ENCODE measurements at places on chromosomes 7 and 10.

GRCh38 chr7:140673774-140674155, 1.0 kb downstream of the ADCK2 start:
- DNase-seq = no peak

- DNase-seq = no peak
Observed at GRCh38 chr7:22586786-22587140, 86.8 kb upstream of the STEAP1B start.

DNA sequence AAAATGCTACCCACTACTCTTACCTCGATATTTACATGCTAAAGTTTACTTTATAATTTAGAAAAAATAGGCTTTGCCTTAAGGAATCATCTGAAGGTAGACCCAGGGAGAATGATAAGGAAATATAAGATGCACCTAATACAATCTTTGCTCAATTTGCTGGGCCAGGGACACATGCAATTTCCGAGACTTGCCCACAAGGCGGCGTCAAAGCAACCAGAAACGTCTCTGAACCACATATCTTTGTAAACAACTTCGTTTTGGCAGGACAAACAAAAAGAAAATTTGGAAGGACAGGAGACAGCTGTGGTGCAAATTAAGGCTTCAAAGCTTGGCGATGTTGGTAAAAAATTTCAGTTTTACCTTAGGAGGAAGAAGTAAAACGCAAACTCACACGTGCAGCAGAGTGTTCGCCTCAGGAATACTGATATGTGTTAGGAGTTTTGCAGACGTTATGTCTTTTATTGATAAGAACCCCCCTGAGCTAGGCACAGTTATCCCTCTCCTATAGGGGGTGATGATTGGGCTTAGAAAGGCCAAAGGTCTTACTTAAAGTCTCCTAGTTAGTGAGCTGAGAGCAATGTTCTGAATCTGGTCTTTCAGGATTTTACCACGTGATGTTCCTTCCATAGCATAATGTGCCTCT, 134.3 kb downstream of the PRKCQ start:
- peak; percentile 9 for DNase-seq

DNA sequence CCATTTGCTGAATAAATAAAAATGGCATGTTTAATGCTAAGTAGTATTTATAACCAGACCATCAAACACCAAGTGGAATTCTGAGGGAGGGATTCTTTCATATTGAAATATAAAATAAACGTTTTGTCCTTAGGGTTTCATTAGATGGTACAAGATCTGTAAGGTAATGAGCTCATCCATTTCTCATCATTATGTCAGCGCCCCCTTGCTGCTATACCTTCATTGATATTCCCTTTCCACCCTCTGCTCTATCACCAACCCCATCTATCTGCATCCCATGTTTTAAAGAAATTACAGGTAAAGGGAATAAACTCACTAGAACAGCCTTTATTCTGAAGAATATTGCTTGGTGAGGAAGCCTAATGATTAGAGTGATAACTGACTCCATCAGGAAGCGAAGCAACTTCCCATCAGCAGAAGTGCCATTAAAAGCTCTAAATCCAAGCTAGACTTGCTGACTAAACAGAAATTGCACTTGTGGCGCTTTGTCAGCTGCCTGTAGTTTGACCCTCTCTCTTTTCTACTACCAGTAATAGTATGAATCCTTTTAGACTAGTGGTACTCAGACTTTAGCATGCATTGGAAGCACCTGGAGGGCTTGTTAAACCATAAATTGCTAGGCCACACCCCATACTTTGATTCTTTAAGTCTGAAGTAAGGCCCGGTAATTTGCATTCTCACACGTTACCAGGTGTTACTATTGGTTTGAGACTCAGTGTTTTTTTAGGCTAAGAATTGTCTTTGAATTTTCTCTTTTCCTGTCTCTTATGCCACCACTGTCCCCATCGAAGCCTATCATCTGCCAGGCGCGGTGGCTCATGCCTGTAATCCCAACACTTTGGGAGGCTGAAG, 27.5 kb downstream of the ADD3 start:
- DNase-seq = no peak

- no peak for DNase-seq
Observed at GRCh38 chr10:89652806-89653370, 7.8 kb upstream of the PANK1 start.

- DNase-seq = peak; percentile 57
Observed at GRCh38 chr7:68485253-68485917, 1112.9 kb upstream of the AUTS2 start.
